Trophoblast cell (in vitro differentiated cells and primary cell): ENCODE measurements at places on chromosomes 3 and 15.

DNA sequence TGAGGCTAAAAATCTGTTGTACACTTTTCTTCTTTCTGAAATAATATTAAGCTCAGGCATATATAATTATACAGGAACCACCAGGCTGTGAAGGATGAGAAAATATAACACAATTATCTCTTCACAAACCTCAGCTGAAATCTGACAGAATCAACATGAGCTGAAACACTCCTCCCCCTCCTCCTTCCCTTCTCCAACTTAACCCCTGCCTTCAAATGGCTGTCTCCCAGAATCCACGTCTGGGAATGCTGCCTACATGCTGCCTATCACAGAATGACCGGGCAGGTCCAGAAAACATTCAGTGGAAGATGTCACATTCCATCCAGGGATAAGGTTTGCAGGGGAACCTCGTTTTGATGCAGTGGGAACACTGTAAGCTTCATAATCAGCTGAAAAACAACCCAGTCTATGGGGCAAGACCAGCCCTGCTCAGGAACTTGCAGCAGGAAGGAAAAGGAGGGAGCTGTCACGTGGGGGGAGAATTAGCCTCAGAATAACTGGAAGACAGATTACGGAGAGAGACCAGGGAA is 44.0 kb upstream of the SEMA6D start:
- no peak for DNase-seq

DNA sequence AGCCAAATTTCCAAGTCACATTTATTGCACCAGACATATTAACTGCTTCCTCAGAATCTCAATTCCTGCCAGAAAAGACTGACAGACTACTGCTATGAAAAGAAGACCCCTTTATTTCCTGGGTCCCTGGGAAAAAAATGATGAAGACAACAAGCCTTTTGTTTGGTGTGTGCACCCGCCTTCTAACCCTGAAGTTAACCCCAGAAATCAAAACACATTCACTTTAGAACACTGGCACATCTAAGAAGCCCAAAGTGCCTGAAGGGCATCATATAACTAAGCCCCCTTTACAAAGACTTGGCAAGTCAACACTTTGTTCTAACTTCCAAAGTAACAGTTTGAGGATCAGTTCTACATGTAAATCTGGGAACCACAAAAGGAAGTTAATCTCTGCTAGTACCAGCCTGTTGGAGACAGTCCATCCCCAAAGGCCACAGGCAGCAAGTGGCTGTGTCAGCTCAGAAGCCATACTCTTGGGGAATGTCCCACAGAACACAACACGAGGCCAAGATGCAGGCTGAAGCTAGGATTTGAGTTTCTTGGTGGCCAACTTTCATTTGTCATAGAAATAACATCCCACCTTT is 16.3 kb upstream of the ATP1B3 start:
- no peak for DNase-seq

DNA sequence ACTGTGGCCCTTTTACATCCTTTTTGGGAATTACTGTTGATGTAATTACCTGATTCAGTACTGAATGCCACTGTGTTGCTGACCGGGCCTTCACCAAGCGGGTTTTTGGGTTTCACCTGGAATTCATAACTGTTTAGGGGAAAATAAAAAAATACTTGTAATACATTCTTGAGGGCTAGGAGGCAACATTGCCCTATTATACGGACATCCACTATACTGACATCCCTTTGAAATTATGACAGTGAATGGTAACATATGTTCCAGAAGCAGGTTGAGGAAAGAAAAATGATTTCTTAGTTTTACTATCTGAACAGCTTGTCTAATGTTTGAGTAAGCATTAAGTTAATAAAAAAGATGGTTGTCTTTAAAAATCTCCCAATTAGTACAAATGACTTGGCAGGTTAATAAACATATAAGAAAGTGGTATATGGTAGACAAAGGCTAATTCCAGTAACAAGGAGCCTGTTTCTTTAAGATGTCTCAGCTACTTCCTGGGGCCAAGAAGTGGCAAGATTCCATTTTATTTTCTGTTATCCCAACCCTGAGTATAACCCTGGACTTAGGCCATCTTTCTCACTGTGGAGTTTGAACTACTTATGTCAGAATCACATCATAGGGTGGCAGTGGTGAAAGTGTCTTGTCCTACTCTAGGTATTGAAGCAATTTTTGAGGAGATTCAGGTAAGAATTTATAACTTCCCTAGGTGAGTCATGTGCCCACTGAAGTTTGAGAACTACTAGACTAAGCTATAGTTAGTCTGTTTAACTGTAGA is 45.5 kb downstream of the TFG start:
- no peak for DNase-seq

DNA sequence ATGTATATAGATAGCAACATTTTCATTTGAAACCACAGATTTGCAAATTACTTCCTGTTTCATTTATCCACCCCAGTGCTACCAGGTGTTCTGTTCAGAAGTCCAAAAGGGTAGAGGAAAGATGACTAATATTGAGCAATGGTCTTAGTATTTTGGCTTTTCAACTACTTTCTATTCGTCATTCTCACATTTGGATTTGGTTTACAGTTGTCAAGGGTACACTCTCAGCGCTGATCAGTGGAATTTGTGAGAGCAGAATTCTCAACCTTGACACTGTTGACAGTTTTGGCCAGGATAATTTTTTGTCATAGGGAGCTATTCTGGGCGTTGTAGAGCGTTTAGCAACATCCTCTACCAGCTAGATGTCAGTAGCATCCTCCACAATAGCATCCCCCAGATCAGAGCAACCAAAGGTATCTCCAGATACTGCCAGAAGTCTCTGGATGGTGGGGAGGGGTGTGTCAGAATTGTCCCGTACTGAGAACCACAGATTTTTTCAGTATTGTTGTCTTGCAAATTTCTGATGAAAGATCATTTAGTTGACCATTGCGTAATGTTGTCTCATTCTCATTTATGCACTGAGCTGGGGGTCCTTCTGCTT is 4.2 kb downstream of the HMCES start:
- no peak for DNase-seq

DNA sequence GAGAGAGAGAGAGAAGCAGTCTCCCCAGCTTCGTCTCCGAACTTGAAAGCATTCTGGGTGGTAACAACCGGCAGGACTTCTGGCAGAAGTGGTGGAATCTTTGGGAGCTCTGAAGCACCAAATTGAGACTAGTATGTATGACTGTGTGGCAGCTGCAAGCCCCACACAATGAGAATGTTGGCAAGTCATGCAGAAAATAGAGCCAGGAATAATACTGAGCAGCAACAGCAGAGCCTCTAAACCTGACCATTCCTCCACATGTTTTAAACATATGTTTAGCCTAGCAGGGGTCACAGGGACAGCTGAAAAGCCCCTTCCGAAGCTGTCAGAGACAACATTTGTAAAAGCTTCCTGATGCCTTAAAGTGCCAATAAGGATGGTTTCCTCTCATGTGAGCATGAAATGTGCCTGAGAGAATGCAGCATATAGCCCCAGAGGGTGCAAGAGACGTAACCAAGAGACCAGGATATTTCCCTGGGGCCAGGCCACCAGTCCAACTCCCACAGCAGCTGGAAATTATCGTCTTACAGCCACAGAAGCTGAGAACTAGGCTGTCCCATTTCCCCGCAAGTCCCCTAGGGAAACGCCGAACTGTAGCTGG is 178.6 kb upstream of the CCDC54 start:
- DNase-seq, result no peak
